ENCODE measurements at places on chromosomes 12 and 14.

GRCh38 chr14:32413967-32414640 lies 85.0 kb downstream of the AKAP6 start:
- DNase-seq, result no peak

- no peak for DNase-seq
Observed at GRCh38 chr14:102188187-102188586, 48.5 kb downstream of the WDR20 start.

GRCh38 chr14:65134651-65135579 lies 32.6 kb upstream of the MAX start:
- no peak for DNase-seq

DNA sequence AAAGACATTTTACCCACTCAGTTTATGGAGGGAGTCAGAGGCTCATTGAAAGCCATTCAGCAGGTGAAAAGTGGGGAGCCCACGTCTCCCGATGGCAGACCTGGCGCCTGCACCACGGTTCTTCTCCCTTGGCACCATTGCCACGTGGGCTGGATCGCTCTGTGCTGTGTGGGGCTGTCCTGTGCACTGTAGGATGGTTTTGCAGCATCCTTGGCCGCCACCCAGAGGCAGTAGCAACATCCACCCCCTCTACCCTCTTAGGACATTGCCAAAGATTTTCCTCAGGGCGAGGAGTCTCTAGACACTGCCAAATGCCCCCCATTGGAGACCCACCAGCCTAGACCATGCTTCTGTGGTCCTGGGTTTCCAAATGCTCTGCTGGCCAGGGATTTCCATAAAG lies 60.2 kb downstream of the SYNE3 start:
- DNase-seq, result no peak

- DNase-seq, result no peak
Observed at GRCh38 chr14:61140872-61141271, 140.3 kb downstream of the TMEM30B start.

DNA sequence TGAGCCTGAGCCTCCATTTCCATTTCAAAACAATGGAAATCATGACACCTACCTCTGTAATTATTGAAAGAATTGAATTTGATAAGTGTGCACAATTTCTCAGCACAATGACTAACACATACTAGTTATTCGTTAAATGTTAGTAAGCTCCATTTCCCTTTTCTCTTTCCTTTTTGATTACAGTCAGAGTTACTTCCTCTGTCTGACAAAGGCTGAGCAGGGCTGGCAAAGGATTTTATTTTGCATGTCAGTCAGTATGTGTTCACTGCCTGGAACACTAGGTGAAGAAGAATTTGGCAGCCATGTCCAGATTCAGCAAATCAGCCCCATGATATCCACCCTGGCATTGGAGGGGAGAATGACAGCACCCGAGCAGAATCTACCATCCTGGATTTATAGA lies 12.2 kb upstream of the RHOJ start:
- DNase-seq, result no peak

DNA sequence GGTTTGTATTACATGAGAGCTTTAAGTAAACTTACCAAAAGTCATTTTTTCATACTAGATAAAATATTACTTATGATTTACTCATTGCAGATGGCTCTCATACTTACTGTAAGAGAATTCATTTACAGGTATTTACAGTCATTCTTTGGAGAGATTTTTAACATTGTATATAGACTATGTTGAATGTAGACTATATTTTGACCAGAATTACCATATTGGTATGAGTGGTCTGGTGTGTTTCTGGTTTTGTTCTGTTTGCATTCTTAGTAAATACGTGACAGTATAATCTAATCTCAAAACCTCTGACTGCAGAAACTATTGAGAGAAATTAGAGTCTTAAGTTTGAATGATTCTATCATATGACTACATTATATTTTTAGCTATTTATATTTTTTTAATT lies 91.1 kb downstream of the USP15 start:
- no peak for DNase-seq

- no peak for DNase-seq
Observed at GRCh38 chr12:12926571-12927071, 25.3 kb downstream of the GPRC5D start.

- DNase-seq, result no peak
Observed at GRCh38 chr12:15851919-15852318, 30.3 kb upstream of the STRAP start.

- DNase-seq, result no peak
Observed at GRCh38 chr14:85963486-85963885, 433.5 kb downstream of the FLRT2 start.

DNA sequence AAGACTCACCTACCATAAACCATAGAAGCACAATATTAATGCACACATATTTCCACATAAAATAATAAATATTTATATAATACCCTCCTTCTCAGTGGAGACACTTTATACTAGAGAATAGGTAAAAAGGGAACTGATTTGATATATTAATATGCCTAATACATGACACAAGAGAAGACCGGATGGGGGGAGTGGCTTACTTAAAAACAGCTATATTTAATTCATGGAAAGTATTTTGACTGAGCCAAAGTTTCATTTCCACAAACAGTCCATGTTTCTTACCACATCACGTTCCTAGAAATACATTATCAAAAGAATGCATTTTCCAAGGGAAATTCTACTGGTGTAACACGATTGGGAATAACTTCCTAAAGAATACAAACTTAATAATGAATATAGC lies 63.4 kb downstream of the ITPR2 start:
- no peak for DNase-seq

GRCh38 chr12:1488908-1489381 lies 105.4 kb downstream of the FBXL14 start:
- DNase-seq, result no peak

- DNase-seq, result no peak
Observed at GRCh38 chr12:67457136-67457535, 188.0 kb downstream of the CAND1 start.

DNA sequence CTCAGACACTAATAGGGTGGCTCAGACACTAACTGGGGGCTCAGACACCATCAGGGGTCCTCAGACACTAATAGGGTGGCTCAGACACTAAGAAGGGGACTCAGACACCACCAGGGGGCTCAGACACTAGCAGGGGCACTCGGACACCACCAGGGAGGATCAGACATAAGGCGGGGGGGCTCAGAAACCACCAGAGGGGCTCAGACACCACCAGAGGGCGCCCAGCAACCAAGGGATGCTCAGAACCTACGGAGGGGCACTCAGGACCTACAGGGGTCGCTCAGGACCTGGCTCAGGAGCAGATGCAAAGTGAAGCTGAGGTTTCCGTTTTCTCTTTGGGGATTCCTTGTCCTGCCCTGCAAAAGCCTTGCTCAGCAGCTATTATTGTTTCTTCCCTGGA lies 448.5 kb downstream of the TMEM121 start:
- peak; percentile 61 for DNase-seq

GRCh38 chr14:53596853-53597525 lies 359.6 kb downstream of the BMP4 start:
- no peak for DNase-seq

- no peak for DNase-seq
Observed at GRCh38 chr12:109734219-109735000, 20.8 kb downstream of the FAM222A start.

- no peak for DNase-seq
Observed at GRCh38 chr14:92103363-92103989, 2.9 kb downstream of the ATXN3 start.

DNA sequence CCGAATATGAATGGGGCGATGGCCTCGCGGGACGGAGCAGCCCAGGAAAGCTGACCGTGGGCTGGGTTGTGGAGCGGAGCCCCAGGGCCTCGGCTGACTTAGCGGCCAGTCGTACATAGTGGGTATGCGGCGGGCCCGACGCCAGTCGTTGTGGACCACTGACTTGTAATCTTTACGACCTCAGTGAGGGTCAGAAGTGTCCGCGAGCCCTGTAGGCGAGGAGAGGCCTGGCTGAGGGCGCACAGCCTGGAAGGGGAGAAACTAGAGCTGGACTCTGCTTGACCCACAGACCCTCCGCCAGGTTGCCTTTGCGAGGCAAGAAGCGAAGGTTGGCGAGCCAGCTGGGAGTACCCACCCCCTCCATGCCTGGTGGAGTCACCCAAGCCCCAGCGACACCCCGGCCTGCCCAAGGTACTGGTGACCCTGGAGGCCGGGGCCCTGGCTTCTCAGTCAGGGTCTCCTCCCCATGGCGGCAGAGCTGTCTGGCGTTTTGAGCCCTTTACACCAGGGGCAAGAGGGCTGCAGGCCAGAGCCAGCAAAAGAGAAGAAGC lies 15.6 kb upstream of the DYNC1H1 start:
- no peak for DNase-seq

DNA sequence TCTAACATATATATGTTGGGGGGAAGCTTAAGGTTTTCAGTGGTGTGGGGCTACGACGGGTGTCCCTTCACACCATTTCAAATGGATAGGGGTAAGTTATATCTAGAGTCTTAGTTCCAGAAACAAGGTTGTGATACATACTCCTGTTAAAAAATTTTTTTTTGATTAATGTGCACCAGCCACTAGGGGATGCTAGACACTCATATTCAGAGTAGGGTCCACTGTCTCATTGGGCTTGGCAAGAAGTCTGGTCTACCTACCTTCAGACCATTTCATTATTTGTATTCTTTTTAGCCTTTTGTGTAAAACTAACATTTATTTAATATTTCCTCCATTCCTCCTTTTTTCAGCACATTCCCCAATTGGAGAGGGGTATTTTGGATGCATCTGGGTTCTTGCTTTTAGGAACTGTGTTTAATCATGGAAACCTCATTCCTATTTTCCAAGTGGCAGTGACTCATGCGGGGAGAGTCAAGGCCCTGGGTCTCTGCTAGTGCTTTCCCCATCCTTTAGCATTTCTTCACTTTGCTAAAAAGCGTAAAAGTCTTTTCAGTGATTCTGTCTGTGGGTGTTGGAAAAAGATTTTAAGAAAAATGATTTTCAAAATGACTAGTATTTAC lies 33.4 kb downstream of the ANO4 start:
- no peak for DNase-seq

DNA sequence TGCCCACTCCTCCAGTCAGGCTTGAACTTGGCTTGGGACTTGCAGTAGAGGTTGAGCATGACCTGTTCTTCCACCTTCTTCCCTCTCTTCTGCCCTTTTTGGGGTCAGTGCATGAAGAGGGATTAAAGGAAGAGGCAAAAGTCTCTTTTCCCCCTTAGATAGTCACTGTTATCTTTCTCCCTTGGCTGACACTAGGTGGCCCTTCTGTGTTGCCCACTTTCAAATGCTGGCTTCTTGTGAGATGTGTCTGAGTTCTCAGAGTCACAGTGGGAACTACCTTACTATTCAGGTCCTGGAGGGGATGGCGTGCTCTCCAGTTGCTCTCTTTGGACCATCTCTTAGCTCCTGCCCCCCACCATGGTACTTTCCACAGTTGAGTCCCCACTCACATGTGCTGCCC lies 73.6 kb downstream of the GPR65 start:
- no peak for DNase-seq

DNA sequence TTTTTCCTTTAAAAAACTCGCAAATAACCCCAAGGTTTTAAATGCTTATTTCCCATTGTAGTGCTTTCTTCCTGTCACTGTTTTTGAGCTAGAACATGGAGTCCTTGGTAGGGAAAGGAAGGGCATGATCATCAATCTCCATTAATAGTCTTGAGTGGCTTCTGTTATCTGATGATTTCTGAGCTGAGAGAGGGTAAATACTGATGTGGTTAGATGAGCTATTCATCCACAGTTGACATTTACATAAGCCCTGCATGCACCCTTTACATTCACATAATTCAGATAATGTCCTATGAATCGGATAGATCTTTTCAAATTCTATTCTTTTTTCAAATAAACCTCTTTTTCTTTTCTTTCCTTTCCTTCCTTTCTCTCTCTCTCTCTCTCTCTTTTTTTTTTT lies 81.4 kb downstream of the NTN4 start:
- no peak for DNase-seq

- no peak for DNase-seq
Observed at GRCh38 chr12:12724421-12725085, 7.4 kb downstream of the CDKN1B start.

GRCh38 chr12:6937481-6938352 lies 5.9 kb upstream of the RNU7-1 start:
- DNase-seq, result peak; percentile 89

- peak; percentile 12 for DNase-seq
Observed at GRCh38 chr14:64444984-64445845, 20.1 kb upstream of the AKAP5 start.

- no peak for DNase-seq
Observed at GRCh38 chr12:103085541-103085940, 128.1 kb downstream of the ASCL1 start.

DNA sequence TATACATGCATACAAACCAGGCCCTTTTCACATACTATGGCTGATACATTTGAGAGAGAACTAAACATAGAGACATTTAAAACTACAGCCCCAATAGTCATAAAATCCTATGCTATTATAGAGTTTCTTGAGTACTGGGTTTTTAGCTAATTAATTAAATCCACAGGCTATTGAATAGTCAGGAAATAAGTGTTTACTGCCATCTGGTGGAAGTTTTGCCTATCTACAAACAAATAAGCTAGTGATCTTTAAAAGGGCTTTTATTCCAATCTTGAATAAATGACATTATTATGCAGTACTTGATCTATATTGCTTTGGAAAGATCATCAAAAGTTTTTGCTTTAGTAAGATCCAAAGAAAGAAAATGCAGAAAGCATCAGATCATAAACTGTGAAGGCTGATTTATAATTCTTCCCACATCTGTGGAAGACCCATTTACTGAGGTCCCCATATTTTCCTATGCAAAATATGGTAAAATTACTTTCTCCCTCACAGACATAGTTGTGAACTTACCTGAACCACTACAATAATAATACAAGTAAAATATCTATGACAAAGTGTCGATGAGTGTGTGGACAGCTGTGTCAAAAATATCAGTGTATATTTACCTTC lies 131.3 kb downstream of the ITPR2 start:
- DNase-seq, result no peak

GRCh38 chr12:43586646-43587245 lies 34.7 kb upstream of the ADAMTS20 start:
- no peak for DNase-seq

GRCh38 chr12:10179776-10180181 lies 947 bp downstream of the TMEM52B start:
- DNase-seq, result no peak

- no peak for DNase-seq
Observed at GRCh38 chr12:1054117-1054870, 63.3 kb downstream of the ERC1 start.

GRCh38 chr14:91415794-91416743 lies 1.6 kb downstream of the CCDC88C start:
- peak; percentile 63 for DNase-seq

DNA sequence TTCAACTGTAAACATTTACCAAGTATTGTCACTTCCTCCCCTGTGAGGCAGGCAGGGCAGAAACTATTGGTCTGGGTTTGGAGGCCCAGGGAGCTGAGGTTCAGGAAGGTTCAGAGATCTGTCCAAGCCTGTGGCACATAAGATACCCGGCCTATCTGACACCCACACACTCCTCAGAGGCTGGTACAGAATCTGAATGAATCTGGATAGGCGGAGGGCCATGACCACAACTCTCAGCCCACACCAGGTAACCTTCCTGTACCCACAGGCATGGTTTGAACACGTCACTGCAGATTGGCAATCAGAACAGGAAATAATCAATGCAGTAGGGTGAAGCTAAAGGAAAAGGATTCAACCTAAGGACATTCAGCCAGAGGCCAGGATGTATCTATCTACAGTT lies 92.8 kb upstream of the TMCC3 start:
- DNase-seq, result no peak

All from effector CD4-positive, alpha-beta T cell (primary cell).